ENCODE measurements at places on chromosomes 4 and X. TPM values are rescaled to one million over a fixed set of nuclear protein-coding genes. Genes with fewer than 3 reads are reported as not detected.

DNA sequence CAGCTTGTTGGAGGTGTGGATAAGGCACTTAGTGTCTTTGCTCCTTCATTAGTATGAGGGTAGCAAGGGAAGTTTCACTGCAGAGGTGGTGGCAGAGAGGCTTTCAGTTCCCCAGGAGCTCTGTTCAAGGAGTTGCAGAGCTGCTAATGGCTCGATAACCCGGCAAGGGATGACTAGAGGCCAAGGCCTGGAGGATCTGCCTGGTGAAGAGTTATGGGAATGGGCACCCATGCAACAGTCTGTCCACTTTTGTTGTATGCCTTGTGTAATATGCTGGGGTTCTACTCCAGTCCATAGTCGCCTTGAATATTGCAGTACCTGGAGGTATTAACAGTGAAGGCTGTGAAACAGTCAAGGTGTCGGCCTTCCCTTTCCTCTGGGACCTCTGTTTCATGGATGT, 67.8 kb upstream of the NBDY start:
- no peak for DNase-seq

Gene CXCL8
- total RNA-seq, result 1.1 TPM

Gene TMEM35A
- total RNA-seq, result 5.8 TPM

Gene ARMCX4
- 21.9 TPM for total RNA-seq

- DNase-seq, result no peak
Measured at GRCh38 chr4:114606245-114606644, 7.6 kb downstream of the UGT8 start.

Gene TLR1
- 3.1 TPM for total RNA-seq

Gene GPR50
- 0.64 TPM for total RNA-seq

Gene ASB12
- total RNA-seq, result 0.22 TPM

DNA sequence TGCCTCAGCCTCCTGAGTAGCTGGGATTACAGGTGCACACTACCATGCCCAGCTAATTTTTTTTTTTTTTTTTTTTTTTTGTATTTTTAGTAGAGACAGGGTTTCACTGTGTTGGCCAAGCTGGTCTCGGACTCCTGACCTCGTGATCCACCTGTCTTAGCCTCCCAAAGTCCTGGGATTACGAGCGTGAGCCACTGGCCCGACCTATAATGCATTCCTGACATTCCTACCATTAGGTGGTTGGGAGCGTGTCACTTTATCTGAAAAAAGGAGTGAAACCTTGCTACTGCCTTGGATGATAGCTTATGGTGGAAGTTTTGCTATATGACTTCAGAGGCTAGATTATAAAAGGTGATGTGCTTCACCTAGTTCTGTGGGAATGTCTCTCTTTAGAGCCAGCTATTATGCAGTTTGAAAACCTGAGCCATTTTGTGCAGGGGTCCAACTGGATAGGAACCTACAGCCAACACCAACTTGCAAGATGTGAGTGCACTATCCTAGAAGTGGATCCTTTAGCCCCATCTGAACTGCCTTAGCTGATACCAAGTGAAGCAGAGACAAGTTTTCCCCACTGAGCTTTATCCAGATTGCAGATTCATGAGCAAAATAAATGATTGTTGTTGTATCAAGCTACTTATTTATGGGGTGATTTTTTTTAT, 29.8 kb upstream of the EMCN start:
- DNase-seq, result no peak

- no peak for DNase-seq
Measured at GRCh38 chrX:53294024-53294648, 12.8 kb upstream of the IQSEC2 start.
